ENCODE measurements at places on chromosomes 13 and 19.

DNA sequence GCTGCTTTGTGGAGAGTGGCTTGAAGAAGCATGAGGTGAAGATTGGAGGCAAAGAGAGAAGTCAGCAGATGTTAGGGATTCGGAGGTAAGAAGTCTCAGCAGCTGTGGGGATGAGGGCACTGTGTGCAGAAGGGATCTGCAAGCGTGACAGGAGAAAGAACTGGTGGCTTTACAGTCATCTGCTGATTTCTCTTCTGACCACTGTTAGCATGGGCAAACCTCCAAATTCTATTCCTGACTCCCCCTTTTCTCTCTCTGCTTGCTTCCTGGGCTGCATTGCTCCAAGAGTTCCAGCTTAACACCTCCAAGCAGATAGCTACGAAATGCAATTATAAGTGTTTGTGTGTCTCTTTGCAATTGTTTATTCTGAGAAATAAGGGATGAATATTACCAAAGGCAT, 159.6 kb downstream of the GGACT start:
- DNase-seq = no peak

GRCh38 chr13:31538067-31539042, 201.0 kb upstream of the RXFP2 start:
- DNase-seq = no peak

DNA sequence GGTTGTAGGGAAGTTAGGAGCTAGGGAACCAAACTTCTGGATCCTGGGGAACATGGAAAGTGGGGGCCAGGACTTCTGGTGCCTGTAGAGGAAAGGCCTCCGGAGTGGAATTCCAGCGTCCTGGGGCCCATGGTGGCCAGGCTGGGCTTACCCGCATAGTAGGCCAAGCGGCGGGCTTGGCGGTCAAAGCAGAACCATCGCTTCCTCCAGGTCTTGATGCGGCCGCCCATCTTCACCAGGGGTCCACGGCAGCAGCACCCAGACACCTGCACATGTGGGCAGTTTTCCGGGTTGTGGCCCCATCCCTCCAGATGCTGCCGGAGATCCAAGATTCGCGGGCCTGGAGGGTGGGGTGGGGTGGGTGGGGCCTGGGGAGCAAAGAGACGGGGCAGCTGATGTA, 13.8 kb upstream of the LYPD3 start:
- DNase-seq = no peak

- no peak for DNase-seq
Measured at GRCh38 chr13:103236213-103236612, 170.0 kb upstream of the SLC10A2 start.

DNA sequence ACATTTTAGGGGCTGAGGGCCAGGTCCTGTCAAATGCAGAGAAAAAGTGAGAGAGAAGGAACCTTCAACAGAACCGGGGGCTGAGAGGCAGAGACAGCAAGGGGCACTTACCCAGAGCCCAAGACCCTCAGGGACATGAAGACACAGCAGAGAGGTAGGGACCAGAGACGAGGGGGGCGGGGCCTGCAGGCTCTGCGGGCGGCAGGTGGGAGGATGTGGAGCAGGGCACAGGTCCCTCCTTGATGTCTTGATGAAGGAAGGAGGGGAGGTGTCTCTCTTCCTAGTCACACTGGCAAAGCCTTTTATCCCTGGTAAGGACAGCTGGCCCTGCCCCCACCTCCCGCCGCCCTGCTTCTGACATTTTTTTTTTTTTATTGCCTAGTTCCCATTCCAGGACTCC, at the start of gene KLK14:
KLK14 (minus strand) TSS at position 277 of the 400 bp plus-strand sequence; CDS start at position 4, 273 bp downstream.
- DNase-seq = no peak

DNA sequence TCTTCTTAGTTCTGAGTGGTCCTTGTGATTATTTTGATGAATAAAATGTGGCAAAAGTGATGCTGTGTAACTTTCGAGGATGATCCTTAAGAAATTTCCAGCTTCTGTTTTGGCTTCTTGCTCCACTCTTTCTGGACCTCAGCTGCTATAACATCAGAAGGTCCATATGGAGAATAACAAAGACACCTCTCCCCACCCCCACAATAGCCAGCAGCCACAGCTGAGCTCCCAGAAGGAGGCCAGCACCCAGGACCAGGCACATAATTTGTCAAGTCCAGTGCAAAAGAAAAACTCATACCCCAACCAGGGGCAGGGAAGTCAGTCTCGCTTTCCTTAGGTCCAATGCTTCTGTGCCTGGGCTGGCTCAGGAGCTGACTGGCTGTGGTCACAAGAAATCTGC, 357.6 kb downstream of the RFC3 start:
- no peak for DNase-seq

- no peak for DNase-seq
Measured at GRCh38 chr19:55068950-55069864, 6.3 kb upstream of the RDH13 start.

DNA sequence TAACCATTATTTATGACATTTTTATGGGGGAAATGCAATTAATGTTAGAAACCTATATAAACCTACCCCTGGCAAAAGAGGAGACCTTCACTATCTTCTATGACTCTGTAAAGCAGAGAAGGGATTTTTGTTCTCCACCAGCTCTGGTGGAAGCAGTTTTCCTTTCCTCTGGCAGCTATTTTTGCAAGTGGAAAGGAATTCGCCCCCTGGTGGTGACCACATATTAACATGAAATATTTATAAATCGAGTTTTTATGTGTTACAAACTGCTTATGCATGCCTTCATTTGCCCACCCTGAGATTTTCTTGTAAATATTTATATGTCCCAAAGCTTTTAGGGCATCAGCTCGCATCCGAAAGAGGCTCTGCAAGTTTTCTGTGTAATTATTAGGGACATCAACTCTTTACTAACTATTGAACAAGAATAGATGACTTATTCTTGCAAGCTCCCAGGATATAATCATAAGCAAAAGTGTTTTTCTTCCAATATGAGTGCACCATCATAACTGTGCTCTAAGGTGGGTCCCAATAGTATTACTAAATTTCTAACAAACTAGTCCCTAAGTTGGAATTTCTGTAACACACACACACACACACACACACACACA, 62.4 kb downstream of the SERTM1 start:
- DNase-seq = no peak

DNA sequence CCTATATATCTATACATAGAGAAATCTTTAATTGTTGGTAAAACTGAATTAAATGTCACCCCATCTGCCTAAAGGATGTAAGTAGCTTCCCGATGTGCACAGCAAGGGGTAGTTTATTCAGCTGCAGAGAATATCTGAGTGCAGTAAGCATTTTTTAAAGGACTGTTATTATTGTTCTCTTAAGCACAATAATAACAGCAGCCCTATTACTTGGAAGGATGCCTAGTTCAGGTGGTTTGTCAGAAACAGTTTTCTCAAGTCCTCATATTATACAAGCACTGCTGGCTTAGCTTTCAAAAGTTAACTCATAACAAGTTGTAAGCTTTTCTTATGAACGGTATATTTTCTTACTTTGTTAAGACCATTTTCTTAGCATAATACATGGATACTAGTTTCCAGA, 142.6 kb downstream of the CRYL1 start:
- no peak for DNase-seq

GRCh38 chr13:110716247-110716515, 2.7 kb downstream of the ING1 start:
- no peak for DNase-seq

DNA sequence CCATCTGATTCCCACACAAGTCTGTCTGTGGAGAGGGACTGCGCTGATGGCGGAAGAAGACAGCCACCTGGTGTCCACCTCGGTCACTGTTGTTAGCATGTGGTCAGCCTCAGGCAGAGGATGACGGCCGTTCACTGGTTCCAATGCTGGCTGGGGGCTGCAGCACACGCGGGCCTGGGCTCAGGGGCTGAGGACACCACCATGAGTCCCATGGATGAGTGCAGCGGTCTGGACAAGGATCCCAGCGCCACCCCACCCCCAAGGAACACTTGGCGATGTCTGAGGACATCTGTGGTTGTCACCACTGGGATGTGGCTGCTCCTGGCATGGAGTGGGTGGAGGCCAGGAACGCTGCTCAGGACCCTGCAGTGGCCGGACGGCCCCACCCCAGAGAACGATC, 10.9 kb downstream of the DPP9 start:
- no peak for DNase-seq

GRCh38 chr13:43924549-43925245, 45.0 kb downstream of the LACC1 start:
- DNase-seq = no peak
